ENCODE measurements at places on chromosomes 4 and X.

DNA sequence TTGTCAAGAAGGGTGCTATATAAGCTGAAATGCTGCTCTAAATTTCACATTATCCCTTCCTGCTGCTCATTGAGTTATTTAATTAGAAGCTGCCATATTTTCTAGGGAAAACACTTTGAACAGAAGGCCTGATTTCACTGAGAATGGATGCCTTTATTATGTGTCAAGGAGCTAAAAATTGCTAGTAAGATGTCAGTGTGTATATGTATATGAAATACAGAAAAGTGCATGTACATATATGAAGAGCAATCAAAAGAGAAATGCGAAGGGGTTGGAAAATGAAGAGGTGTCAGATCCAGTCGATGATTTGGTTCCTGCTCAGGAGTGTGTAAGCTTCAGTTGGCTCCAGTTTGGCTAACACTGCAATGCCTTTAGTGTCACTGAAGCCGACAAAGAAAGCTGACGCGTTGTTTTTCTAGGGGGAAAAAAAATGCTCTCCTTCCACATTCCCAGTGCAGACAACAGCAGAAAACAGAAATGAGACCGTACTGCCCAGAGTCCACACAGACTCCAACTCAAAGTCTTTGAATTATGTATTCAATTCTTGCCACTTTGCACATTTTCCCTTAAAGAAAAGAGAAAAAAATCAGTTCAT is 154.2 kb downstream of the NHS start:
- no peak for DNase-seq

DNA sequence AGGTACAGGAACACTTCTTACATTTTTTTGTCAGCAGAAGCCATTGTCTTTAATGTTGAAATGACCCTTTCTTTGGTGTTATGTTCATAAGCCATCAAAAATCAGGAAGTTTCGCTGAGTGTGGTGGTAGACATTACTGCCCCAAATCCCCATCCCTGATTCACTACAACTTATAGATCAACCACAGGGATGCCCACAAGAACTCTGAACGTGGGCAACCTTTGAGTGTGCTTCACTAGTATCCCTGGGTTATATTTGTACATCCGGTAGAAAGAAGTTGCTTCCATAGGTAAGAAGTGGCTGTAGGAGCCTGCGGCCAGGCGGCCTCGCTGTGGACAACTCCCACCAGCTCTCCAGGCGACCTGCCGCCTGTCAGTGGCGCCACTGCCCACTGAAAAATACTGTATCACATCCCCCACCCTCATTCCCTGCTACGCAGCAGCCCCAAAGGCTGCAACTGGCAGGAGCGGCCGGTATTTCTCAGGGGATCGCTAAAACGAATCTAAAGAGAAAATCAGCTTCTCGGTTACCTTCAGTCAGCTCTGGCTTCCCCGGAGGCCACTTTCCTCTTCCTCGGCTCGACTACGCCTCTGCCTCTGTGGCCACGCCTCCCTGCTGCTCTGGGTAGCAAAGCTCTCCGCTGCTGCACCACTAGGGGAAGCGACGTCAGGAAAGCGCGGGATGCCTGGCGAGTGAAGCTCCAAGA is 13.9 kb upstream of the ETDC start:
- peak; percentile 28 for DNase-seq

DNA sequence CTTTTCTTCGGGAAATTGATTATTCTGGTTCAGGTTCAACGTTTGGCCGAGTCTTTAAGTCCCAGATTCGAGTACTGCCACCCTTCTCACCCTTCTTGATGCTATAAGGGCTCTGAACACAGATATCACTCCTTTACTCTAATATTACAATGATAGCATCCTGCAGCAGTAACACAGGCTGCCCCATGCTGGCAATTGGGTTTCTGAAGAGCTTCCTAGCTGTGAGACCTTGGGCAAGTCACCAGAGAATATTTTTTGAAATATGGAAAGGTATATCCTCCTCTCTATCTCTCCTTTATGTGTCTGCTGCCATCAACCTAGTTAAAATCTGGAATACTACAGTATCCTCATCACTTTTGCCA is 297 bp upstream of the MTMR8 start:
- no peak for DNase-seq

DNA sequence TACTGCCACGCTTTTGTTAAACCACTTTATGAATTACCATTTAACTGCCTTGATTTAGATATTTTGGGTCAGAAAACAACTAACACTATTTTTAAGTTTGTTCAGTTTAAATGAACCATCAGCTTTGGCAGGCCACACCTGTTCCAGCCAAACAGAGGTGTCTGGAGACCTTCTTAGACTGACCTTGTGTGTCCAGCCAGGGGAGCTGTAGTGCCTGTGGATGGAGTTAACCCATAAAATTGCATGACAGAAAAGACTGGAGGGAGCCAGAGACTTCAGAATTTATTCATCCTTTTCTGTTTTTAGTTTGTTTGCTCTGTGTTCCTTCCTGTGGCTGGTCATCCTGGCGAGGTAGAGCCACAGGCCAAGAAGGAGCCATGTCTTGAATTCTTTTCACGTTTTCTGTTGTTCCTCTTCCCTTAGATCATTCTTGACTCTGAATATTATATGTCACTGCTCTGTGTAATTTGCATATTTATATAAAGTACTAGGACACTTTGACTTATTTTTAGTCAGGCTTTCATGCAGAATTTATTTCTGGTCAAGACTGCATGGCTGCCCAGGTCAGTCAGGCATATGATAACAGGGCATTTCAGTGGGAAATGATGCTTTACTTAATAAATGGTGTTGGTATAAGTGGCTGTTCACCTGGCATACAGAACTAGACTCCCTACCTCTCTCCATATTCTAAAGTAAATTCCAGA is 26.7 kb downstream of the HERC3 start:
- no peak for DNase-seq

- DNase-seq: no peak
Measured at GRCh38 chr4:164770010-164770724, 16.2 kb downstream of the SMIM31 start.

DNA sequence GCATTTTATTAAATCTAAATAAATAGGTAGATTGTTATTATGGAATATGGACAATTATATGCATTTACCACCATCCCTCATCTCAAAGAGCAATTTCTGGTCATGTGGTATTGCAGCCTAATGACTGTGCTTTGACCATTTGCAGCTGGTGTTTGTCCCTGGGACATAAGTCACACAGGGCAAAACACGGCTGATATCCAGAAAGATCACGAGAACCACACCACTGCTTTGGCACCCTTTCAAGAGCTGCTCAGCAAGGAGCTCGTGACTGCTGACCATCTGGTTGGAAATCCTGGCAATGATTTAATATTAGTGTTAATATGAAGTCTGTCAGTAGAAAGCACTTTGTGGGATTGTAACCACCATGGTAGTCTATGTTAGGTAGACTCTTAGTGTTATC is 545.0 kb downstream of the GBA3 start:
- DNase-seq: no peak

DNA sequence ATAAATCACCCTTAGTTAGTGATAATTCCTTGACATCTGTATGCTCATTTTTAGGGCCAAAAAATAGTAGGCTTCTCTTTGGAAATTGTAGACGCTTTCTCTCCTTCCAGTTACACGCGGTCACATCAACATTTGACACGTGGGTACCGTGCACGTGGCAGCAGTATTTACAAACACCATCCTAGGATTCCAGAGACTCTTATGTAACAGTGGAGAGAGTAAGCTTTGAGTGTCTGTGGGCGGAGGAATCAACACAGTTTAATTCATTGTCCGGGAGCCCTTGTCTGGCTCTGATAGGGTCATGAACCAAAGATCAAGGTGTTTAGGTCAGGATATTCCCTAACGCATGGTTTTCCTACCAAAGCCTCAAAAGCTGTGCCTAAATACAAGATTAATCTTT is 12.2 kb downstream of the TET2 start:
- DNase-seq: no peak

- DNase-seq: no peak
Measured at GRCh38 chr4:174757736-174758135, 71.3 kb downstream of the GLRA3 start.

- DNase-seq: no peak
Measured at GRCh38 chrX:97756879-97757278, 873.2 kb downstream of the RPA4 start.

GRCh38 chrX:112053169-112053568 is 29.4 kb downstream of the TRPC5 start:
- DNase-seq: no peak

DNA sequence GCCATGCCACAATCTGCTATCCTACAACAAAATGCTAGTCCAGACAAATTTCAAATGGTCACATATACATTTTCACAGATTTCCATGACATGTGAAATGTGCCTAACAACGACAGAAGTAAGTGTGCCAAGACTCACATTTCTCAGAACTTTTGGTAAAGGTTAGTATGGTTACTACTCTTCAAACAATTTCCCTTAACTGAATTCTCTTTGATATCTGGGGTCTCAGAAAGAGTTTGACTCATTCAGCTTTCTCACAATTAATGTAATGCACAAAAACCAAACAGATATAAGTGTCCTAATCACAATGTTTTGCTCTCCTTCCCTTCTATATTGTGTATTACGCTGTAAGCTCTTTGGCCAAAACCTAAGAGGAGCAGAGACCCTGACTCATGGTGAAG is 122.4 kb upstream of the LEF1 start:
- DNase-seq: no peak

DNA sequence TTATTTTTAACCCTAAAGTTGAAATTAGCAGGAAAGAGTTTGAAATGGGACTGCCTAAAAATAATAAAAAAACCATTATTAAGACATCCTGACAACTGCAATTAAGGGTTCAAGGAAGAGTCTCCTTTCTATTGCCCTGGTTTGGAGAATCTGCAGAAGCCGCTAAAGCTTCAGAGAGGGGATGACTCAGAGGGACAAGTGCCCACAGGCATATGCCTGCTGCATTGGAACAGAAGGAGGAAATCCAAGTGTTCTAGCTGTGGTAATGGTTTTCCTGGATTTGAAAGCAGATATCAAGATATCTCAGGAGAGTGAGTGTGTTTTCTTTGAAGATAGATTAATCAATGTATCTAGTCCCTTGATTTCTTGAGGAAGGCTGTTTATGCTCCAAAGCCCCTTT is 235.1 kb upstream of the TAPT1 start:
- no peak for DNase-seq

DNA sequence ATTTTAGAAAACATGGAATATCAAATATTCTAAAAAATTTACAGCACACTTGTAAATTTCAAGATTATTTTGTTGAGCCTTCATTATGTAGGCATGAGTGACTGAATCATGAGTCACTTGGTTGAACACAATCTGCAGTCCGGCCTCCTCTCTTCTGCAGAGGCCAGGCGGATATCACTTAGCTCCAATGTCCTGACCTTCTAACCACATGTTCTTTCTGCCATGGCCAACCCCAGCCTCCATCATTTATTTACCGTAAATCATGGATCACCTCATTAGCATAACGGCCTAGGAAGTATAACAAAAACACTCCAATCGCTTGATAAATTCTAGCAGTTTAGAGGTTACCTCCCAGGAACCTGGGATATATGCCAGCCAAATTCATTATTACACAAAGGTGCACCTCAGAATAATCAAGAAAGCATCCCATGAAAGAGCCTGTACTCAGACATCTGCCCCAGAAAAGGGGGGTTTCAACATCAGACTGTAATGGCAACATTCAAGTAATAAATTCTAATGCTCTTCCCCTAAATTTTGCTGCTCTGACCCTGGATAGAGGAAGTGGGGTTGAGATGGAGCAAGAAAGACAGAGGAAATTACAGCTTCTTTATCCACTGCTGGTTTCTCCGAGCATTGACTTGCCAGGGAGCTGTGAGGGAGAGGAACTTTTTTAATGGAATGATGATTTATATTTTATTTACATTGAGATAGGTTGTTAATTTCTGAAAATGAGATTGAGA is 2153.6 kb upstream of the AGA start:
- no peak for DNase-seq

- no peak for DNase-seq
Measured at GRCh38 chr4:71878376-71878775, 94.5 kb upstream of the GC start.

DNA sequence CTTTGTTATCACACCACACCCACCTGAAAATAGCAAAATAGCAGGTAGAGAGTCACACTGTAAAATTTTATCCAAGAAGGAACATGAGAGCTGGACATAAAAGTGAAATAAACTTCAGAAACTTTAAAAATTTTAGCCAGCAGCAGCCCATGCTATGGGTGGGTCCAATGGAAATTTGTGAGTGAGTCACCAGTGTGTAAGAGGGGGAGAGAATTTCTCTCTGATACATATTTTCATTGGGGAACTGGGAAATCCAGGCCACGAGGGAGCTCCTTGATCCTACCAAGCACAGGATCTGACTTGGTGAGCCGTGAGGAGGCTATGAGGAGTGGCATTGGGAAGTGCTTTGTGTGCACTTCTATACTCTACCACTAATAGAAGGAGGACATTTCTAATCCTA is 136.3 kb downstream of the FAAH2 start:
- no peak for DNase-seq

DNA sequence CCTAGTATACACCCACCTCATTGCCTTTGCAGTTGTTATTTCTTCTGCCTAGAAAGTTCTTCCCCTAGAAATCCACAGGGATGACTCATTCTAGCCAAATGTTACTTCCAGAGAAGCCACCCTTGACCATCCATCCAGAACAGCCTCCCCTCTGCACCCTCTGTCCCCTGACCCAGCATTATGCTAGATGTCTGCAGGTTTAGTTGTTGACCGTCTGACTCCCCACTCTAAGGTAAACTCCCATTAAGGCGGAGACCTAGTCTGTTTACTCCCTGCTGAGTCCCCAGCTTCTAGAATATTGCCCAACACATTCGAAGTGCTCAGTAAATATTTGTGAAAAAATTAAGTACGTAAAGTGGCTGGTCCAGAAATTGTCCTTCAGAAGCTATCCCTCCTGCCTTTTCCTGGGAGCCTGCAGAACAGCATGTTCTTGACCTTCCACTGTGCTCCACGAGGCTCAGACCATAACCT is 11.0 kb downstream of the SRD5A3 start:
- DNase-seq: no peak

- DNase-seq: no peak
Measured at GRCh38 chr4:169258141-169258540, 12.6 kb downstream of the SH3RF1 start.

All from activated T-helper 1 cell treated with Interleukin-2 at 50 U/mL for 16 hours (primary cell).